Amygdala (tissue), 56 donors: ENCODE measurements at places on chromosomes 1 and 21.

DNA sequence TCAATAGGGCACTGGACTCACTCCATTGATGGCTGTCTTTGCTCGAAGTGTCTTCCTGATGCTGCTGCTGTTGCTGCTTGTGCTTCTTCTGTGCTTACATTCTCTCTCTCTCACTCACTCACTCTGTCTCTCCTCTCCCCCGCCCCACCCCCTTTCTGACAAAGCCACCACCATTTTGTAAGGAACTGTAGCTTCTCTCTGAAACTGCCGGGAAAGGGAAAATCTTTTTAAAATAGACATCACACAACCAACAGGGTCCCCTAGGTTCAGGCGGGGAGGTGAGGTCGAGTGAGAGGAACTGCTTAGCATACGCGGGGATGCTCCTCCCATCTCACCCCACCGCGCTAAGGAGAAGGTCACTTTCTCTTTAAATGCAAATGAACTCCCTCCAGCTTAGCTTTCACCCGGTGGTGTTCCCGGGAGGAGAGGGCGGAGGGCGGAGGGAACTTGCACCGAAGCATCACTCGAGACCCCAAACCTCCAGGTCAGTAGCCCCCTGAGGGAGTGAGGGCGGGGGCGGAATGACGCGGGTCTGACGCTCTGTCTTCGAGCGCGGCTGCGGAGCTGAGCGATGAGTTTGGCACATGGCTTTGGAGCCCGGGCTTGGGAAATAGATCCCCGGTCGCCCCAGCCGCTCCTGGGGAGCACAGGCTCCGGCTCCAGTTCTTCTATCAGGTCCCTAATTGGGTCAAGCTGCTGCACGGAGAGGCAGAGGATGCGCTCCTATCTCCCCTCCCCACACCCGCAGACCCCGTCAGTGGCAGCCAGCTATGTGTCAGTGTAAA lies at the start of gene CCDC28B:
Gene CCDC28B, plus strand, starts transcription at position 370 of the 785 bp plus-strand sequence. CDS start 1,341 bp downstream, outside the sequence.
- DNase-seq, result no peak

- DNase-seq, result no peak
Observed at GRCh38 chr1:11781297-11781696, 19.3 kb downstream of the C1orf167 start.

DNA sequence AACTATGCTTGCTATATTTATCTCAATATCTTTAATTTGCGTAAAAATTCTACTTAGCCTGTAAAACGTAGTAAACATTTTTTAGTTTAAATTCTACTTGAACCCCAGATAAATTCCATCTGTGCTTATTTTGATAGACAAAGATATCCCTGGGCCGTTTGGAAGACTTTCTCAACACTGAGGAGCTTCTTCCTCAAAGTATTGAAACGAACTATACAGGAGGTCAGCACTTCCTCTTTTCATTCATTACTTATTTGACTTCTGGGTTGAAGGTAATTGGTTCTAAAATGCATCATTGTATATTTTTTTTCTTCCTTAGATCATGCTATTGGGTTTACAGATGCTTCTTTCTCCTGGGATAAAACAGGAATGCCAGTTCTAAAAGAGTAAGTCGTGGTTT lies 74.7 kb downstream of the HSPA13 start:
- no peak for DNase-seq

DNA sequence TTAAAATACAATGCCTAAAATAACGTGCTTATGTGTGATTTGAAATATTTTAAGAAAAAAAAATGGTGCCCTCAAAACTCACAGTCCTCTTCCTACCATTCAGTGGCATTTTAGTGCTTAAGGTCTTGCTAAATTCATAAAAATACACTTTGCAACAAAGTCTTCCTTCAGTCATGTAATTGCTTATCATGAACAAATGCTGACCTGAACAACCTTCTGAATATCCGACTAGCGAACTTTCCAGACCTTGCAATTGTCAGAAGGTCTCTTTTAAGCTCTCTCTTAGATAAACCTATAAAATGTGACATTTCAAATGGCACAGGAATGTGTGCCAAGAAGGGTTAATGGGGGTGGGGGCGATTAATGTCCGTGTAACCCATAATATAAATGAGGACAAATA lies 858 bp downstream of the BRINP3 start:
- DNase-seq, result no peak
